AG04449 (cell line): ENCODE measurements at places on chromosomes 13 and 19.
A peak's percentile ranks its signal among the peaks of the same experiment; 100 is the strongest.

DNA sequence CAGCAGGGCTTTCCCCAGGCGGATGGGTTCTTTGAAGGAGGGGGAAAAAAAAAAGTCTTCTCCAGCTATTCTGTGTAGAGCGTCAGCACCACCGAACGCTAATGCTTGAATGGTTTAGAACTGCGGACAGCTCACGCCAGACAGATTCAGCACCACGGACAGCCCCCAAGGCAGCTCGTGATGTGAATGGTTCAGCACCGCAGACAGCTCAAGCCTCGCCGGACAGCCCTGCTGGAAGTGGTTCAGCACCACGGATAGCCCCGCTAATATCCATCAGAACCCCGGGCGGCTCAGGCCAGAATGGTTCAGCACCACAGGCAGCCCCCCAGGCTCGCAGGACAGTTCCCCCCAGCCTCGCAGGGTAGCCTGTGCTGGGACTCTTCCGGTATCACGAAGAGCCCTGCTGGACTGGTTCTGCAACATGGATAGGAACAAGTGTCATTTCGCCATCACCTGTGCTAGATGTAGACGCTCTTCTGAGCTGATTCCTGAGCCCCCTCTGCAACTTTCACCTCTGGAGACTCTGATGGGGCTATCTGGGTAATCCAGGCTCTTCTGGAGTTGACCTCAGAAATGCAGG lies 4.9 kb upstream of the SMIM17 start:
- DNase-seq: peak; percentile 7

- DNase-seq: no peak
Observed at GRCh38 chr13:51267622-51268021, 45.4 kb downstream of the FAM124A start.

- DNase-seq: no peak
Observed at GRCh38 chr13:102909971-102910370, 64.1 kb downstream of the ERCC5 start.

- DNase-seq: no peak
Observed at GRCh38 chr13:39879286-39880035, 224.0 kb downstream of the COG6 start.

GRCh38 chr19:17553256-17553655 lies 2.2 kb upstream of the COLGALT1 start:
- DNase-seq: peak; percentile 81

- DNase-seq: no peak
Observed at GRCh38 chr13:113162783-113163685, 4.6 kb downstream of the PROZ start.

- no peak for DNase-seq
Observed at GRCh38 chr13:38804536-38804935, 117.7 kb downstream of the FREM2 start.

DNA sequence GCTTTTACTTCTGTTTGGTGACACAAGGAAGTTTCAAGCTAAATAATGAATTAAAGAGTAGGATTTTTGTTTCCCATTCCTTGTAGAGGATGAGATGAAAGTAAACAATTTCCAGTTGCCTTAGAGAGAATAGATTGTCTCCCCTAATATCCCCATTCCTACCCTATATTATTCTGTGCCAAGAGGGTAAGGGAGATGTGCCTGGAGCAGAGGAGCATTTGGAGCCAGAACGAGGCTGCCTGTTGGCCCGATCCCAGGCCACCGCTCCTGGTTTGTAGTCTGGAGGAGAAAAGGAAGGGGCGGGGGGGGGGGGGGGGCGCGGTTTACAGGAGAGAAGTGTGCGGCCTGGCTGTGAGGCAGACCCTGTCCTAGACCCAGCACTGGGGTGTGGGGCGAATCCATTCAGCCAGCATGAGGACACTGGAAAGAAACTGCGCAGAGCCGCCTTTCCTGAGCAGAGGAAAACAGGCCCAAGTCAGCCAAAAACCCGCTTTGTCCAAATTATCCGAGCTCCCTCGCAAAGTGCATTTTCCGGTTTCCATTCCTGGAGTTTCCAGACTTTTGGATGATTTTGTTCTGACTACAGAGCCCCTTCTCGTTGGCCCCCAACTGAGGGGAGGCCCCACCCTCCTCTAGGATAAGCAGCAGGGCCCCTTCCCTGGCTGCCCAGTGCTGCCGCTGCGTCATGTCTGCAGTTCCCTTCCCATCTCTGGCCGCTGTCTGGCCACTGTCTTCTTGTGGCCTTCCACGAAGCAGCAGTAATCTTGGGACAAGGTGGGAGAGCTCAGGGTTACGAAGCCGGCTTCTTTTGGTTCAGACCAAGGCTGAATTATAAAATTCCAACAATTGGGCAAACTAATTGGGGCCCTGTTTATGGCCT lies 23.0 kb downstream of the NFIX start:
- DNase-seq: no peak

GRCh38 chr19:30666301-30666803 lies 294.2 kb downstream of the ZNF536 start:
- DNase-seq: no peak

- DNase-seq: no peak
Observed at GRCh38 chr13:43687038-43687437, 99.7 kb downstream of the ENOX1 start.

DNA sequence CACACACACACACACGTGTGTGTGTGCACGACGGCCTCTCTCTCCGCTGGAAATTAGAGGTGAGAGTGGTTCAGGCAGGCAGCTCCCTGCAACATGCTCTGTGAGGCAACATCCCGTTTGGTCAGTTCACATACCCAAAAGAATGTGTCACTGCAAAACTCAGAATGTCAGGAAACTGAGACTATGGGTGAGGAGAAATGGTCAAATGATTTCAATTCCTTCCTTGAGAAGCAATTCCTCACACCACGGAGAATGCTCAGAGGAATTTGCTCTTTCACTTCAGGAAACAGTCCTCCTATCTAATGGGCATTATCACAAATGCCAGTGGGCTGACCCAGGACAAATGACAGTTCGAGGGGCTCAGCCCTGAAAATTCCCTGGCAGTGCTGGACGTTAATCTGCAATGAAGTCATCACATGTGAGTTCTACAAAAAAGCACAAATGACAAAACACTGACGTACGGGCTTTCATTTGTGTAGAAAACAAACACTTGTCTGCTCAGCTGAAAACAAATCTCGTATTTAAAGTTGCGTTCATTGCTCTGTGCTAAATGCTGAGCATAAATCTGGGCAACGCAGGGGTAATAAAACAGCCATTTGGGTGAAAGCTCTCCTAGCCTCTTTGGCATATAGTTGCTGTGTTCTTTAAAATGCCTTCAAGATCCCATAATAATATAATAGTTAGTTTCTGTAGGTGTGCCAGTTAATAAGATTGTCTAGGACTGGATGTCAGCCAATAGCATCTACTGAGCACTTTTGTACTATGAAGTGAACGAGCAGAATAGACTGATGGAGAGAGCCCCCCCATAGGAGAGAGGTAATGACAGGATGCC lies 18.6 kb upstream of the LATS2 start:
- peak; percentile 95 for DNase-seq

- DNase-seq: no peak
Observed at GRCh38 chr19:14889994-14890642, 4.2 kb upstream of the OR7A17 start.

- no peak for DNase-seq
Observed at GRCh38 chr13:74574964-74575728, 440.9 kb upstream of the KLF12 start.

DNA sequence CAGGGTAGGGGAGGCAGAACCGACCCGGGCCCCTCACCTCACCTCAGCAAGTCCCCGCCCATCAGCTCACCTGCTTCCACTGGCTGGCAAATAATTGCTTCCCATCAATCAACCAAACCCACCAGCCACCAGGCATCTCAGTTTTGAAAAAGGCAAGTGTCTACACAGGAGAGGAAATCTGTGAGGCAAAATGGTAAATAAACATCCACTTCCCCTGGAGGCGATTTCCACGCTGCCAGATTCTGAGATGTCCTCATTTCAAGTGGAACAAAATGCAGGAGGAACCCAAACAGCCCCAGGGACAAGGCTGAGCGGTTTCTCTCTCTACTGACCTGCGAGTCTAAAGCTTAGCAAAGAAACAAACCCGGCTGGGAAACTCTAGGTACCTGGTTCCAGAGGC lies 117.5 kb downstream of the CRYL1 start:
- no peak for DNase-seq

DNA sequence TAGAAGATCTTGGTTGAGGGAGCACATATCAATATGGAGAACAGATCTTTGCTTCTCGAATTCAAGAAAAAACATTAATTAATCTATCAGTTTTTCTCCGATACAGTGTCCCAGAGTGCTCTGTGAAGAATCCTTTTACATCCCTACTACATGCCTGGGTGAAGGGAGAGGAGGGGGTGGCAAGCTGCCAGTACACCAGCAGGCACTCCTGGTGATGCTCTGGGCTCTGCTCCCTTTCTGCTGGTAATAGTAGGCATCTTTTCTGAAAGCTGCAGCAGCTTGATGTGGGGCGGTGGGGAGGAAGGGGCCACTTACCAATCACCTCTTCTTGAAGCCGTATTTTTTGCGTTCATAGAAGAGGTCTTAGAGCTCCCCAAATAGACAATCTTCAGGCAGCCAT lies 30.7 kb downstream of the PBX4 start:
- no peak for DNase-seq

- DNase-seq: no peak
Observed at GRCh38 chr13:40438022-40438680, 228.3 kb downstream of the FOXO1 start.
